Kidney (tissue), 22 donors: ENCODE measurements at places on chromosomes 2 and 18.

- no peaks in the 10 kb centered on the region for H3K27me3 ChIP-seq
- no peak overlapping the region for H3K27ac ChIP-seq
- no peak for DNase-seq
- H3K4me1 ChIP-seq, result no peaks in the 10 kb centered on the region
- no peaks in the 10 kb centered on the region for H3K36me3 ChIP-seq
- no peak overlapping the region for H3K4me3 ChIP-seq
Measured at GRCh38 chr2:200716386-200716785, 95.3 kb upstream of the BZW1 start.

GRCh38 chr2:112709703-112710102 is 11.1 kb upstream of the NT5DC4 start:
- no peaks in the 10 kb centered on the region for H3K4me1 ChIP-seq

GRCh38 chr2:196914867-196915460 is 11.5 kb downstream of the PGAP1 start:
- no peaks in the 10 kb centered on the region for H3K4me1 ChIP-seq
- no peak overlapping the region for H3K4me3 ChIP-seq
- no peak for DNase-seq

- DNase-seq, result no peak
- H3K36me3 ChIP-seq, result no peaks in the 10 kb centered on the region
- no peaks in the 10 kb centered on the region for H3K27me3 ChIP-seq
- H3K4me1 ChIP-seq, result no peaks in the 10 kb centered on the region
- no peak overlapping the region for H3K27ac ChIP-seq
Measured at GRCh38 chr2:223590964-223591363, 11.2 kb downstream of the SCG2 start.

- H3K4me3 ChIP-seq, result no peak overlapping the region
- no peaks in the 10 kb centered on the region for H3K36me3 ChIP-seq
- DNase-seq, result no peak
- H3K27me3 ChIP-seq, result no peaks in the 10 kb centered on the region
- H3K4me1 ChIP-seq, result no peaks in the 10 kb centered on the region
- H3K27ac ChIP-seq, result no peak overlapping the region
Measured at GRCh38 chr2:17966798-17967197, 88.3 kb downstream of the KCNS3 start.
